ENCODE measurements at places on chromosomes 6 and 20. TPM values are rescaled to one million over a fixed set of nuclear protein-coding genes. Genes with fewer than 3 reads are reported as not detected.
A peak's percentile ranks its signal among the peaks of the same experiment; 100 is the strongest.

The ABHD16B gene
- total RNA-seq: not detected

DNA sequence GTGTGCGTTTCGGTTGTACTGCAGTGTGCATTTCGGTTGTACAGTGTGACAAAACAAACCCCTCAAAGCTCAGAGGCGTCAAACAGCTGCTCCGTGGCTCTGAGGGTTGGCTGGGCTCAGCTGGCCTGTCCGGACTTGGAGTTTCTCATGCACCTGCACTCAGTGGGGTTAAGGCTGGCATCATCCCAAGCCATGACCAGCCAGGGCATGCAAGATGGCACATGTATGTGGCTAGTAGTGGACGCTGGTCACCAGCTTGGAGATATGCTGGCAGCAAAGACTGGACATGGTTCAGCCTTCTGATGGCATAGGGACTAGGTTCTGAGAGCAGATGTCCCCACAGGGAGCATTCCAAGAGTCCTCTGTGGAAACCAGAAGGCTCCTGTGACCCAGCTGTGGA is 187.2 kb downstream of the CDH4 start:
- peaks cover 18% of the 10 kb centered on the region for H3K27me3 ChIP-seq
- H3K4me3 ChIP-seq: no peak overlapping the region
- DNase-seq: no peak
- H3K4me1 ChIP-seq: no peaks in the 10 kb centered on the region

DNA sequence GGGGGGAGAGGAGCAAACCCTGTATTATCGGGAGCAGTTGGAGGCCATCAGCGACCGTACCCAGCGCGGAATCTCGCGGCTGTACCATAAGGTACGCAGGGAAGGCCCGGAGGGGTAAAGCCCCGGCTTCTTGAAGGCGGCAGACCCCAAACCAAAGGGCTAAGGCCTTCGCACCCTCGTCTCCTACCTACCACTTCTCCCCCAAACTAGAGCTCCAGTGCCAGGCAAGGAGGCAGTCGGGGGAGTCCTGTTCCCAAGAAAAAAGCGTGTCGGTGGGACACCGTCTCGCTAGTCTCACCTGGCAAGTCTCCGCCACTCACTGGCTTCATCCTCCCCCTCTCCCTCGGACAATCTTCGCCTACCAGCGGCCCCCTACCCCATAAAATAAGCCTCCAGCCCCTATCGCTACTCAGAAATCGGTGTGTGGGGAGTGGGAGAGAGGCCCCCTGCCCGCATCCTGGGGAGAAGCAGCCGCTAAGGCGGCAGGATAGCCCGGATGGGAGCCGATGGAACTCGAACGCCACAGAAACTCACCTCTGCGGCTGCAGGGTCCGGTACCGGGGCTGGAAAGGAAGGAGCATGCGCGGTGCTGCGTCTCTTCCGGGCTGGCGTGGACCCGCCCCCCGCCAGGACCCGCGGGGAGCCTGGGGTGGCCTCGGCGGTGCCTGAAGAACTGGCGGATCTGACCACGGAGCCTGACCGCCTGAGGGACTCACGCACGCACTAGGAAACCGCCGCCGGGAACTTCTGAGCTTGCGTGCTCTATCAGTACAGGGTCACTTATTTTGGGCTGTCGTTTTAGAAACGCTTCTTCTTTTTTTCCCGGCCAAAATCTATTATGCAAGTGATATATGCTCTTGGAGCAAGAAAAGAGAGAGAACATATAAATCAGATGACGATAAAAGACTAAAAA is at the start of gene RPS10:
TSS of gene RPS10 (minus strand) at position 572 of the 913 bp plus-strand sequence. CDS start 848 bp downstream, outside the sequence.
- H3K27ac ChIP-seq: peak within 1 kb of the TSS; percentile 100
- H3K36me3 ChIP-seq: peaks cover 45% of the 10 kb centered on the region
- peaks cover 35% of the 10 kb centered on the region for H3K4me1 ChIP-seq
- H3K4me3 ChIP-seq: peak within 1 kb of the TSS; percentile 98
- peak; percentile 93 for DNase-seq

- no peak overlapping the region for H3K4me3 ChIP-seq
- no peak overlapping the region for H3K27ac ChIP-seq
- no peak for DNase-seq
- no peaks in the 10 kb centered on the region for H3K27me3 ChIP-seq
- peaks cover 16% of the 10 kb centered on the region for H3K4me1 ChIP-seq
Measured at GRCh38 chr6:44738601-44739146, 351.2 kb downstream of the CDC5L start.

Data from activated naive CD8-positive, alpha-beta T cell treated with anti-CD3 and anti-CD28 coated beads for 36 hours (primary cell).